ENCODE measurements at places on chromosomes 4 and X.

DNA sequence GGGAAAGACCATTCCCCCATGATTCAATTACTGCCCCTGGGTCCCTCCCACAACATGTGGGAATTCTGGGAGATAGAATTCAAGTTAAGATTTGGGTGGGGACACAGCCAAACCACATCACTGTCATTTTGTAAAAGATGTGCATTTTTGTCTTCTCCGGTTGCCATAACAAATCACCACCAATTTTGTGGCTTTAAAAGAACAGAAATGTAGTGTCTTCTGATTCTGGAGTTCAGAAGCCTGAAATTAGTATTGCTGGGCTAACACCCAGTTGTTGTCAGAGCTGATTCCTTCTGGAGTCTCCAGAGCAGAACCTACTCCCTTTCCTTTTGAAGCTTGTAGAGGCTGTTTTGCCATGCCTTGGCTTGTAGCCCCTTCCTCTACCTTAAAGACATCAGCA lies 54.1 kb upstream of the DHRSX start:
- no peak for DNase-seq

- no peak for DNase-seq
Observed at GRCh38 chr4:53714236-53715140, 123.2 kb upstream of the LNX1 start.

GRCh38 chrX:39469126-39469525 lies 628.6 kb downstream of the BCOR start:
- no peak for DNase-seq

DNA sequence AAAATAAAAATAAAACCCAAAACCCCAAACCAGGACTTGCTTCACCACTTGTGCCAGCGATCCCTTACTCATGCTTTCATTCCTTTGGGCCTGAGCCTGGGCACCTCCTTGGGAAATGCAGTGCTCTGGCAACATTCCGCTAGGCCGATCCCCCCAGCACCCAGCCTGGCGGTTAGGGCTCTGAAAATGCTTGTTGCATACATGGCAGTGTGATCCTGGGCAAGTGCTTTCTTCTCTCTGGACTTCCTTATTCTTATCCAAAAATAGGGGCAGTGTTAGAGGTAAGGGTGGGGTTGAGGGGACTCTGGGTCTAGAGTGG lies 4.6 kb downstream of the ZNF185 start:
- DNase-seq: no peak

- DNase-seq: no peak
Observed at GRCh38 chrX:87900320-87900908, 382.8 kb downstream of the KLHL4 start.

- DNase-seq: no peak
Observed at GRCh38 chr4:94219402-94219801, 11.7 kb downstream of the SMARCAD1 start.

DNA sequence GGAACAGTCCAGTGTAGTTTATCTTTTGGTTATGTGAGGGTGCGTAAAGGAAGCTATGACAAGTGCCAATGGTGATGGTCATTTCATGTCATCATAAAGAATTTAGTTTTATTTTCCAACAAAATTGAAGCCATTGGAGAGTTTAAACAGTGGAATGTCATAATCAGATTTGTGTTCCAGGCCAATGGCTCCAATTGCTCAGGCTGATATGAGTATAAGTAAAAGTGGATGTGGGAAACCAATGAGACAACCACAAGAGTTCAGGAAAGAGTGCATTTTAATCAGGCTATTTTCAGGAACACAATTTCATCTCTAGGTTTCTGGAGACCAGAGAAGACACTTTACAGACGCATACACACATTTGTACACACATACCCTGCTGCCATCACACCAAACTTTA lies 20.7 kb downstream of the SPANXC start:
- no peak for DNase-seq

DNA sequence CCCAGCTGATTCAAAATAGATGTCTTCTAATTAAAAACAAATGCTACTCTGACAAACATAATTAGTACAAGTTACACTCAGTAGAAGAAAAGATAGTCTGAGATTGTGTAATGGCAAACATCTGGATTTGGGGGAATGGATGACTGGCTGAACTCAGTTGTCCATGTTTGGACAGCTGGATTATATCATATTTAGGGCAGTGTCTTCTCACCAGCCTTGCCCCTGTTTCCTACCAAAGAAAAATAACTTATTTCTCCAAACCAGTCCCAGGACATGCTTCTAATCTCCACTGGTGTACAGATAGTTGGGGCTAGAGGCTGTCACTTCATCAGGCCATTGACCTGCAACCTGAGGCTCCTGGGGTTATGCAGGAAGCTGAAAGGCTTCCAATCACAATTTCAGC lies 237.3 kb downstream of the USP46 start:
- DNase-seq: no peak

DNA sequence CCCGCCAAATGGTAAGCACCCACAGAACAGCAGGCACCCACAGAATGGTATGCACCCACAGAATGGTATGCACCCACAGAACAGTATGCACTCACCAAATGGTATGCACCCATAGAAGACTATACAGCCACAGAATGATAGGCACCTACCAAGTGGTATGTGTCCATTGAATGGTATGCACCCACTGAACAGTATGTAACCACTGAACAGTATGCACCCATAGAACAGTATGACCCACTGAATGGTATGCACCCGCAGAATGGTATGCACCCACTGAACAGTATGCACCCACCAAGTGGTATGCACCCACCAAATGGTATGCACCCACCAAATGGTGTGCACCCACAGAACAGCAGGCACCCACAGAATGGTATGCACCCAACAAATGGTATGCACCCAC lies 40.1 kb downstream of the CCDC149 start:
- no peak for DNase-seq

DNA sequence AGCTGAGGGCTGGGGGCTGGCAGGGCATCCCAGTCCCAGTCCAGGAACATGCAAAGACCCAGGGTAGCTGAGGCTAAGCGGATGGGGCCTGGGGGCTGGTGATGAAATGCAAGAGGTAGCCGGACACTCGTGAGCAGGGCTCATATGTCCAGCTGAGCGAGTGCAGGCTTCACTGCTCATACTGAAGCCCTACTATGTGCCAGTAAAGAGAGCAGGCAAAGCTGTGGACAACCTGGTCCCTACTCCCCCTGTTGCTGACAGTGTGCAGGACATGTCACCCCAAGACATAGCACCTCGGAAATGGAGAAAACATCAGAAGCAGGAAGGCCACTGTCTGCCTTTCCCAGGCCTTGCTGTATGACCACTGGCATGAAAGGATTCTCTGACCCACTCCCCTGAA lies 122.4 kb upstream of the STX18 start:
- DNase-seq: no peak

GRCh38 chrX:141960578-141960977 lies 56.9 kb downstream of the MAGEC1 start:
- no peak for DNase-seq

- no peak for DNase-seq
Observed at GRCh38 chr4:79833857-79834256, 239.2 kb downstream of the ANTXR2 start.

GRCh38 chr4:23921447-23921845 lies 31.6 kb upstream of the PPARGC1A start:
- no peak for DNase-seq

DNA sequence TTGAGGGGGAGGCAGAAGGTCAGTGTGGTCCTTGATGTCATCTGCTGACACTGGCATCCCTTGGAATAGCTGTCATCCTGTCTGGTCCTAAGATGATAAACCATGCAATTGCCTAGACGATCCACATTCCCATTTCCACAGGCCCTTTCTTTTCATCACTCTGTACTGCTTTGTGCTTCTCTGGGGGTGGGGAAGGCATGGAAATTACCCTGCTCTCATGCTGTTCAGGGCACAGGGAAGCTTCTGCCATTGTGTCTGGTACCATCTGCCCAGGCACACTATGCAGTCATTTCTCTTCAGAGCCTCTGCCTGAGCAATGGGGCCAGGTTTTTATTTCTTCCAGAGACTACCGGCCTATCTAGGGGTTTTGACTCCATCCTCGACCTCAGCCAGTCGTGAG lies 49.7 kb upstream of the ELOVL6 start:
- DNase-seq: no peak

DNA sequence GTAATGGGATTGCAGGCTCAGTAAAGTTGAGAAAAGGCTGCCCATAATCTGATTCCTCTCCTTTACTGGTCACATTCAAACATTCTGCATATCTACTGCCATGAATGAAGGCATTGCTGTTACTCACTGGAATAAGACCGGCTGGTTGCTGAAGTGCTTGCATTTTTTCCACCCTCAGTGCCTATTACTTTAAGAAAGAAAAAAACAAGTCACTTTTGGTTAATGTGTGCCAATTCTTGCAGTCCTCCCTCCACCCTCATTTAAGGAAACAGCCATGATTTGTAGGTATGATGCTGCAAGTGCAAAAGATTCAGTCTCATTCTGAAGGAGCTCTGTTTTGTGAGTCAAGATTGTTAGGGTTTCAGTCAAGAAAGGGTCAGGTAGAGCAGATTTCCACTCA lies 94.9 kb downstream of the EMCN start:
- DNase-seq: peak; percentile 1

GRCh38 chrX:78527818-78528217 lies 131.3 kb downstream of the RTL3 start:
- DNase-seq: no peak

- DNase-seq: peak; percentile 85
Observed at GRCh38 chrX:154398668-154399526, 720 bp downstream of the RPL10 start.

- no peak for DNase-seq
Observed at GRCh38 chr4:167854881-167855280, 237.5 kb upstream of the ANXA10 start.

- DNase-seq: no peak
Observed at GRCh38 chr4:152628128-152628527, 51.7 kb downstream of the TMEM154 start.

GRCh38 chrX:41688835-41689234 lies at the start of gene GPR34:
TSS of gene GPR34 (plus strand) at chrX:41688973. CDS start at chrX:41695634, 6,661 bp downstream.
- no peak for DNase-seq

GRCh38 chr4:142567199-142567598 lies 278.9 kb downstream of the INPP4B start:
- DNase-seq: peak; percentile 73

- no peak for DNase-seq
Observed at GRCh38 chrX:11172415-11172814, 61.3 kb downstream of the HCCS start.
